ENCODE measurements at places on chromosomes 11 and 22. TPM values are rescaled to one million over a fixed set of nuclear protein-coding genes. Genes with fewer than 3 reads are reported as not detected.

The RAB39A gene
- 1.6 TPM for total RNA-seq

The LYVE1 gene
- under 0.01 TPM for total RNA-seq

The OR2AG2 gene
- total RNA-seq = 0.10 TPM

The MS4A2 gene
- 0.63 TPM for total RNA-seq

The MMP3 gene
- not detected for total RNA-seq

The ABCC8 gene
- under 0.01 TPM for total RNA-seq
